Activated CD4-positive, alpha-beta T cell treated with anti-CD3 and anti-CD28 coated beads, Interleukin-2, amount 10 ng/mL, durations not matched to agents 7 days and 5 days (primary cell): ENCODE measurements at places on chromosomes 1 and 21. TPM values are rescaled to one million over a fixed set of nuclear protein-coding genes. Genes with fewer than 3 reads are reported as not detected.

DNA sequence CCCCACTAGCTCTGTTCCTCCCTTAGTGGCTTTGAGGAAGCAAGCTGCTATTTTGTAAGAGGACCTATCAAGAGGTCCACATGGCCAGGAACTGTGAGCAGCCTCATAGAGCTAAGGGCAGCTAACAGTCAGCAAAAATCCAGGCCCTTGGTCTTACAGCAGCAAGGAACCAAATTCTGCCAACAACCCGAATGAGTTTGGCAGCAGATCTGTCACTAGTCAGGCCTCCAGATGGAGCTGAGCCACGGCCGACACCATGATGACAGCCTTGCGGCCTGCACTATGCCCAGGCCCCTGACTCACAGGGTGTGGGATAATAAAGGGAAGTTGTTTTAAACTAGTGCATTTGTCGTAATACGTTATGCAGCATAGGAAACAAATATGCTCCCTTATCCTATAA, 28.0 kb upstream of the H3-3A start:
- DNase-seq: no peak

- no peak for DNase-seq
These were observed 67.8 kb downstream of the SIK1 start for GRCh38 chr21:43358940-43359822.

- DNase-seq: no peak
These were observed 23.4 kb downstream of the SPSB1 start for GRCh38 chr1:9316080-9316444.

GRCh38 chr1:43206600-43207228, 34.6 kb downstream of the CFAP57 start:
- DNase-seq: no peak

DNA sequence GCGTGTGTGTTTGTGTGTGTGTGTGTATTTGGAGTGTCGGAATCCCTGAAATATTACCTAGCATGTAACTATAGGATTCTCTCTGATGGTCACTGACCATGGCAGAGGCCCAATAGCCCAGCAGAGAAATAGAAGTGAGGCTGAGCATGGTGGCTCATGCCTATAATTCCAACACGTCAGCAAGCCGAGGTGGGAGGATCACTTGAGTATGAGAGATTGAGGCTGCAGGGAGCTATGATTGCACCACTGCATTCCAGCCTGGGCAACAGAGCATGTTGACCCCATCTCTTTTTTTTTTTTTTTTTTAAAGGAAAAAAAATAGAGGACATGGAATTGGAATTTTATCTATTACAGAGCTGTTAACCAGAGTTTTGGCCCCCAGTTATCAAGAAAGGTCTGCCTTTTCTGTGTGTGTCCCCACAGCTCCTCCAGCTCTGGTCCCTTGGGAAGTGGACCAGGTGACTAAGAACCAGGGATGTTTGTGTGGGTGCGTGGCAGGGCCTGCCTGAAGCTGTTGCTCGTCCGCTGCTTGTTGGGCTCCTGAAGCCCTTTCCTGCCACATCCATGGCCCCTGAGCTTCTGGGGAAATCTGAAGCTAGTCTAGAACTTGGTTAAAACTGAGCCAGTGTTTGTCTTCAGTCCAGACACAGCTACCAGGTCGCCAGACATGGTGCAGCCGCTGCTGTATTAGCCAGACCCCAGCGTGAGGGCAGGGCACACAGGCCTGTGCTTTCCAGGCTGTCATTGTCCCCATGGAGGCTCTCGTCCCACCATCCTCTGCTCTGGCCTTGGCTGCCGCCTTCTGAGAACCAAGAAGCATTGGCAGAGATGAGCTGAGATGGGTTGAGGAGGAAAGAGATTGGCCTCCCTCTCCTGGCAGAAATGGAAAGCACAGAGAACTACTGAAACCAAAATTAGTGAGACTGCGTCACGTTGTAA, 25.5 kb downstream of the CAPN9 start:
- no peak for DNase-seq

- DNase-seq: peak; percentile 79
These were observed 2.0 kb upstream of the PIP5K1A start for GRCh38 chr1:151196292-151196800.

- DNase-seq: no peak
These were observed 53.9 kb upstream of the HSD17B7 start for GRCh38 chr1:162736633-162737067.

- DNase-seq: no peak
These were observed 85.1 kb downstream of the POU2F1 start for GRCh38 chr1:167305706-167306277.

DNA sequence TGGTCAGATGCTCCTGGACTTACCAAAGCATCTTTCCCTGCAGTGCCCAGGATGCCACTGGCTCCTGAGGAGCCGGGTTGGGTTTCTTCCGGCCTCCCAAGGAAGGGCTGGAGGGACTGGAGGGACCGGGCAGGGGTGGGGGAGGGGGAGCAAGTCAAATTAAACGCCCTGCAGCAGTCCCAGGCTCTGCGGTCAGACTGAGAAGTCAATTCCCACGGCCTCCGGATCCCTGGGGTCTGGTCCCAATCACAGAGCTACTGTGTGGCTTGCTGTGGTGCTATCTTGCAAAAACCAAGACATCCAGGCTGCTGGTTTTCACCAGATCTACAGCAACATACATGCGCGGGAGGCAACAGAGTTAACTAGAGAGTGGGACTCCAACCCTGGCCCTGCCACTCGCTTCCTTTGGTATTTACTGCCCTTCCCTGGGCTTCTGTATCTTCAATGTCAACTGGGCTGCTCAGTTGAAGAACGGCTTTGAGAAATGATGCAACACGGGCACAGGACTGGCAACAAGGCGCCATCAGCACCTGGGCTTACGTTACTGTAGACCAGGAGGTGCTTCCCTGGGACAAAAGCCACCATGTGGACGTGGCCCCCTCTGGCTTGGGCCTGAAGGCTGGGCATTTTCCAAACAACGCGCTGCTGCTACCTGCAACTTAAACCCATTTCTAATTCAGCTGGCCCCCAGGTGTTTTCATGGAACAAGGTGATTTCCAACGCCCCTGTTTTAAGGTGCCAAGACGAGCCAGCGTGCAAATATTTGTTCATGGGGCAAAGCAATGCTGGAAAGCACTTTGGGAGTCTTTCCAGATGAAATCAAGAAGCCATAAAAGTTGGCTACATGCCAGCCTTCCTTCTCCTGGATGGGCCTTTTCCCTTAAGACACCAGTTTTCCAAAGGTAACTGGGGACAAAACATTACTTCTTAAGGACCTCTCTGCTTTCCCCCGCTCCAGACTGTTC, 11.5 kb downstream of the RCC2 start:
- DNase-seq: no peak

DNA sequence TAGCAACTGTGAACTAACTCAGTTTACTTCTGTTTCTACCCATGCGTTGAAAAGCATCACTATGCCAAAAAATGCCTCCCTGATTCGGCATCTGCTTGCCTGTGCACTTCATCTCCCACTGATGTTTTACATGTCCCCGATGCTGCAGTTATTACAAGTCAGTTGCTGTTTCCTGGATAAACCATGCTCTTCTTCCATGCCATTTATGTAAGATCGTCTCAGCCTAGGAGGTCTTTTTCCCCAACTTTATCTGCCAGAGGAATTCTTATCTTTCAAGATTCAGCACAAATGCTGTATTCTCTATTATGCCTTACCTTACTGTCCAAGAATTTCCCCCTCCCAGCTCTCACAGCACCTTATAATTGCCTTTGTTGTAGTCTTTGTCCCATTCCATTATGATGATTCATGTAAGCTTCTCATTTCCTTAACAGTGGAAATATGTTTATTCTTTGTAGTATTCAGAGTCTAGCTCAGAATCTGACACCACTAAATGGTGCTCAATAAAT, 30.0 kb downstream of the PRKACB start:
- no peak for DNase-seq

- peak; percentile 64 for DNase-seq
These were observed 5.5 kb downstream of the PTPN7 start for GRCh38 chr1:202154766-202155477.

DNA sequence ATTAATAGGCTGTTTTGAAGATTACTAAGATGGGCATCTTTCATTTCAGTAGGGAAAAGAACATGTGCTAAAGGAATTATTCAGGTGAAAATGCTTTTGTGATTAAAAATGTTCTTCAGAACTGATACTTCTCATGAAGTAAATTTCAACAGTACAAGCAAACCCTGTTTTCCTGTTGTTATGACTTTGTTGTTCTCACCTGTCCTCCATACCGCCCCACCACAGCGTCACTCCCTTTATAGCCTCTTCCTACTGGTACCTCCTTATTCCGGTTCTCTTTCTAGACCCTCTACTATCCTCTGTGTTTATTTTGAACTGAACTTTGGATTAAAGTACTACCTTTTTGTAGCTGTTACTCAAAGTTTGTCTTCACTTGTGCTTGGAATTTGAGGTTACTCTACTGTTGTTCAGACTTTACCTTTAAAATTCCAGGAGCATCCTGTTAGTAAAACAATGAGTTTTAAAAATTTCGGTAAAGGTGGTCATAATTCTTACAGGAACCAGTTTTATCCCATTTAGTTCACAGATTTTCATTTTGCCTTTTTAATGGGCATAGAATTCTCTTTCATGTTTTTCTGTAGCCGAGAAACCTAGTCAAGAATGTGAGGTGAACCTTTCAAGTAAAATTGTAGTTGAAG, 10.9 kb downstream of the CNST start:
- no peak for DNase-seq

GRCh38 chr1:201896951-201897391, 8.3 kb downstream of the SHISA4 start:
- no peak for DNase-seq

GRCh38 chr1:96703186-96703585, 18.4 kb upstream of the PTBP2 start:
- no peak for DNase-seq

DNA sequence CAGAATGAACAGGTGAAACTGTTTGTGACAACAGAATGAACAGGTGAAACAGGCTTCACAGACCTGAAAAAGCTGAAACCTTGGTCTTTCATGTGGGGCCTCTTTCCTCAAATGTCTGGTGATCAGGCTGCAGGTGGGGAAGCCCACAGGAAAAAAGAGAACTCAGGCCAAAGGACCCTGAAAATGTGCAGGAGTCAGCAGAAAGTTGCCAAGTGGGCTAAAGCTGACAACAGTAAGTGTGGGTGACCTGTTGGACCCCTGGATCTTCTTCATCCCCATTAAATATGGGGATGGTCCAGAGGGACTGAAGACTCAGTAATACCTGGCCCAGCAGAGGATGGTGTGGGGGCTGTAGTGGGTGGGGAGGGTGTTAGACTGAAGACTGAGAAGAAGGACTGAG, 9.1 kb upstream of the CHIT1 start:
- DNase-seq: no peak

DNA sequence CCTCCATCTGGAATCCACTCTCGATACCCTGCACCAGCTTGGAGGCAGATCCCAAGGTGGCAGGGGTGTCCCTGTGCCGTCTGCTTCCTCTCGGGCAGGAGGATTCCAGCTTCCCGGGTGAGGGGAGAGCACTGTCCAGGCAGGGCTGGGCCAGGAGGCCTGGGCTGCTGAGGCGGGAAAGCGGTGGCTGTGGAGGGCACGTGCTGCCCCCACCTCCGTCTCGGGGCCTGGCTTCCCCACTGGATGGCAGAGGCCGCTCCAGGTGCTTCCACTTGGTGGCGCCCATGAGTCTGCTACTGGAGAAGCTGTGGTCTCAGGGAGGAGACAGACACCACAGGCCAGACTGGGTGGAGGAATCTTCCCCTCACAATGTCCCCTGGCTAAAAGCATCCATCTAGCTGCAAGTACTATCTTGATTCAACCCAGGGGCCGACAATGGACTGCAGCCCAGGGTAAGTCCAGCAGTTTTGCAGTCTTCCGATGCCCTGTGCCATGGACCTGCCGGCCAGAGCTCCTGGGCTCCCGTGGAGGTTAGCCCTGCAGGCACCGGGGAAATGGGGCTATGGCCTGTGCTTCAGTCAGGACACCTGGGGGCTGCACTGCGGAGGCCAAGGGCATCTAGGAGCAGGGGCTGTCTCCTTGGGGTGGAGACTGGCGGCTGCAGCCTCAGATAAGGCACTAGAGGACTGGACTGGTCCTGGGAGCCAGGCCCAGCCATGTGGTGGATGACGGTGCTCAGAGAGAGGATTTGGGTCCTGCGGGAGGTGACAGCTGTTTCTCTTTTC, 41.3 kb upstream of the EIF4G3 start:
- DNase-seq: peak; percentile 46

The MEGF6 gene
- total RNA-seq: 20.7 TPM
